ENCODE measurements at places on chromosomes 12 and 14. TPM values are rescaled to one million over a fixed set of nuclear protein-coding genes. Genes with fewer than 3 reads are reported as not detected.
A peak's percentile ranks its signal among the peaks of the same experiment; 100 is the strongest.

DNA sequence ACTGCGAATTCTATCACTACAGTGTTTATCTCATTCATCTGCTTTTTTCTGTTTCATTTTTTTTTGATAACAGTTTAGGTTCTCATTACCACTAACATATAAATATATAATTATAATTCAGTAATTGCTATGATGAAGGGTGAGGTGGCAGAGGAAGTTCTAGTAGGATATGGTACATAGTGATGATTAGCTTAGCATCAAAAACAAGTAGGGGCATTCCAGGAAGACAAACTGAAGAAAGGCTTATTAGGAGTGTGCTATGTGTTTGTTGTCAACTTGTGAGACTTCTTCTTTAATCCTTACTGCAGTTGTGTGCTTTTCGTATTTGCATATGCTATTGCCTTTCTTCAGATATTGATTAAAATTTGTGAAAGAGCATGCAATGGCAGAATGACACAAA, 20.6 kb downstream of the FUT8 start:
- DNase-seq: no peak

DNA sequence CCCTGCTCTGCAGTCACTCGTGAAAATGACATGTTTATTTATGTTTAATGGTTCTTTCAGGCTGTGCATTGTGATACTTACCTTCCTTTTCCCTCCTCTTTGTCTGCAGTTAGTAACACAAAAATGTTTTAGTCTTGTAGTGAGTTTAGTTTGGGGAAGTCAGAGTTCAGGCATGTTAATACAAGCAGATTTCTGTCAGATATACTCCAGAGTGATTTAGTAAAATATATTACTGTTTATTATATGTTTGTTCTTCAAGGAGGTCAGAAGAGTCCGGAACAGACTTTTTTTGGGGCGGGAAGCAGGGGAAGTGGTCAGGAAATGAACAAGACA, 28.7 kb downstream of the MSRB3 start:
- no peak for DNase-seq

GRCh38 chr12:110058875-110059615, 10.7 kb upstream of the C12orf76 start:
- DNase-seq: no peak

DNA sequence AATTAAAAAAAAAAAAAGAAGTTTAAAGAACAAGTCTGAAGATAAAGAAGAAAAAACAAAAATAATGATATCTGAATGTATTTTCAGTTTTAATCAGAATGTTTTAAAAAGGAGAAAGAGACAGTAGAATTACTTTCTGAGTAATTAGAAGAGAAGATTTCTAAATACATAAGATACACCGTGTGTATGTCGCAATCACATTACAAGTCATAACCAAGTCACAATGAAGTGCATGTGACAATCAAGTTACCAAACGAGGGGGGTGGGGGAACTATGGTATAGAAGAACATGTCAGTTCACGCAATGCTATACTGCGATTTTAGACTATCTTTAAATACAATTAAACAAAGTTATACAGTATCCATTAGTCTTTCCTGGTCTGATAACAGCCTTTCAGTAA, 1464.1 kb upstream of the FLRT2 start:
- no peak for DNase-seq

- no peak for DNase-seq
Measured at GRCh38 chr14:53462931-53463778, 310.0 kb upstream of the DDHD1 start.

- peak; percentile 95 for DNase-seq
Measured at GRCh38 chr12:132904718-132905328, 17.4 kb upstream of the CHFR start.

KRT79 gene
- not detected for total RNA-seq

FOXG1 gene
- total RNA-seq: not detected
